Lung microvascular endothelial cell (primary cell): ENCODE measurements at places on chromosomes 1 and 21.

DNA sequence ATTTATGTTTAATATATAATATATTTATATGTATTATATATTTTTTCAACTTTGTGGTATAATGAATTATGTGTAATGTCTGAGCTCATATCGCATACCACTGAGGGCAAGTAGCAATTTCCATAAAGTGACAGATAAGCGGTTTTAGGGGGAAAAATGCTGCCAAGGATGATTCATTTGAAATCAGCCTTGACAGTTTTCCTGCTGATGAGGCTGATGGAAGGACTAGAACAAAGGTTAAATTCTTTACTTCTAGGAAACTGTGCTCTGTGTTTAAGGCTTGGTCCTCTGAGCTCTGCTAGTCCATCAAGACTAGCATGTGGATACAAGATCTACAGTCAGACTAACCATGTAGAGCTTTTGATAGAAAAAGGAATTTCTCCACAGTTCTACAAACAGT, 19.3 kb upstream of the DDAH1 start:
- peak; percentile 59 for DNase-seq

GRCh38 chr21:33078907-33079582, 9.1 kb downstream of the OLIG1 start:
- no peak for DNase-seq

- peak; percentile 86 for DNase-seq
Observed at GRCh38 chr1:204130981-204131892, 20.6 kb downstream of the ETNK2 start.

DNA sequence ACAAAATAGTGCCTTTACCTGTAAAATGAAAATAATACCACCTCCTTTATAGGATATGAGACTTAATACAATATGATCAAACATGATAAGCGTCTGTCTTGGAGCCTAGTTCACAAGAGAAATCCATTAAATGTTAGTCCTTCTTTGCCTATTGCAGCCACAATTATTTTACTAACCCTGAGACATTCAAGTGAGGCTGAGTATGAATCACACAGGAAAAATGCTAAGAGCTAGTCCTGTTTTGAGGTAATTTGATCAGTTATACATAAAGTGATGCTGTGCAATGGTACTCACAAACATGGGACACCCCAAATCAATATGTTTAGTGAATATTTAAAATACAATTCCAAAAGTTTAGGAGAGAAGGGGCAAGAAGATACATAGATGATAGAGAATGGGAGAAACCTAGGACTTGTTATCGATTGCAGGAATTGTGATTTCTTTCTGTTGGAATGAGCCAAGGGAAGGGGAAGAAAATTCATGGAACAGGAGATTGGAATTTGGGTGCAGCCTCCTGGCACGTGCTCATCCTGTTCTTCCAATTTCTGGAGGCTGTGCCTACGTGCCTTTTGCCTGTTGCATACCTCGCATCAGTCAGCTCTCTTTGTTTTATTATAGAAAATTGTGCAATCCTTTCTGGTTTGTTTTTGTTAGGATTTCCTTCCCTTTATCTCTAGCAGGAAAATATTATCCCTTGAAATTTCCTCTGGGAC, 39.9 kb upstream of the BACH1 start:
- peak; percentile 67 for DNase-seq

- DNase-seq = no peak
Observed at GRCh38 chr1:237809099-237809498, 81.6 kb downstream of the ZP4 start.

DNA sequence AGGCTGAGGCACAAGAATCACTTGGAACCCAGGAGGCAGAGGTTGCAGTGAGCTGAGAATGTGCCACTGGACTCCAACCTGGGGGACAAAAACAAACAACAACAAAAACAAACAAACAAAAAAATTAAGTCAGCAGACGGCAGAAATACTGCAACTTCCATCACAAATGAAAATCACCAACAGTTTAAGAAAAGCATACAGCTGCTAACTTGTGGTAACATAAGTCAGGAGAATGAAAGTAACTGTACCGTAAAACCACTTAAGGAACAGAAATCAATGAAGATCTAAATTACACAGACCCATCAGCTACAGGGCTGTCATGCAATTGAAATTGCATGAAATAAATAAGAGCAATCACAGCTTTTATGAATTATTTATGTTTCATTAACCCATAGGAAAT, 25.0 kb downstream of the MCOLN2 start:
- DNase-seq = no peak

DNA sequence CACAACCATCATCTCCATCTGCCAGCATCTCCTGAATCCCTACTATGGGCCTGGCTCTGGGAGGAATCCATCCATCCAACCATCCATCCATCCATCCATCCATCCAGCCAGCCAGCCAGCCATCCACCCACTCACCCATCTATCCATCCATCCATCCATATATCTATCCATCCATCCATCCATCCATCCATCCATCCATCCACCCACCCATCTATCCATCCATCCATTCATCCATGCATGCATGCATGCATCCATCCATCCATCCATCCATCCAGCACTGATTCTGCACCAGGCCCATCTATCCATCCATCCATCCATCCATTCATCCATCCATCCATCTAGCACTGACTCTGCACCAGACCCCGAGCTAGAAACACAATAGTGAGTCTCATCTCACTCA, 141.3 kb upstream of the WNT4 start:
- DNase-seq = no peak

GRCh38 chr1:219788091-219788490, 140.3 kb downstream of the SLC30A10 start:
- DNase-seq = no peak

GRCh38 chr1:246166841-246167240, 340.2 kb downstream of the SMYD3 start:
- DNase-seq = no peak

DNA sequence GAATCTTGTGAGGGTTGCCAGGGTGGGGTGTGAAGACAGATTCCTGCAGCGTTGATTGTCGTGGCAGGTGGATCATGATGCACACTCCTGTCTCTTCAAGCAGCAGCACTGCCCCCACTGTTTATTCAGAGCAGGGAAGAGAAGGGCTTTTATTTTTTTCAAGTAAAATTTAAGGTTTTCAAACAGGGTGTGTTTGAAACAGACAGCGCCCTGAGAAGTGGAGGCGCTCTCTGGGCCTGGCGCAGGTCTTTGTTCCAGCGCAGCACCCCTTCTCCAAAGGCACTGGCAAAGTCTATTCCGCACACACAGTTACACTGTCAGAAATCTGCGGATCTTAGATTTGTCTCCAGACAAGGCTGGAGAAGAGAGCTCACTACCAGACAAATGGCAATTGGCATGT, 7.0 kb downstream of the C1orf53 start:
- no peak for DNase-seq

GRCh38 chr21:32131960-32132359, 146.9 kb downstream of the MIS18A start:
- peak; percentile 24 for DNase-seq

- DNase-seq = peak; percentile 47
Observed at GRCh38 chr1:43348809-43349593, 9.8 kb upstream of the CDC20 start.

DNA sequence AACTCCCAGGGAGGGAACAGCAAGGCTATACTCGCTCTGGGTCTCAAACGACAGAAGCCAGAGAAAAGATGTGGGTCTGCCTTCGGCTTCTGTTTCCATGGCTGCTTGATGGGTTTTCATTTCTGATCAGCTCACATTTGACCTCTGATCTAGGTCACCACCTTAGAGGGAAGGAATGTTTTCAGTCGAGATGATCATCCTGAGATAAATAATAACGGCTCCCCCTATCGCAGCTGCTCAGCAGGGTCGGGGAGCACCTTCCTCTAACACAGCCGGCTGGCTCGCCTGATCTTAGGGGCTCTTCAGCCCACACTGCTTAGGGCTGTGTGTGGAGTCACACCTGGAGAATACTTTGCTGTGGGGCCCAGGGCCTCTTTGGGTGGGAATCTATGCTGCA, 53.1 kb upstream of the ZNF648 start:
- no peak for DNase-seq

DNA sequence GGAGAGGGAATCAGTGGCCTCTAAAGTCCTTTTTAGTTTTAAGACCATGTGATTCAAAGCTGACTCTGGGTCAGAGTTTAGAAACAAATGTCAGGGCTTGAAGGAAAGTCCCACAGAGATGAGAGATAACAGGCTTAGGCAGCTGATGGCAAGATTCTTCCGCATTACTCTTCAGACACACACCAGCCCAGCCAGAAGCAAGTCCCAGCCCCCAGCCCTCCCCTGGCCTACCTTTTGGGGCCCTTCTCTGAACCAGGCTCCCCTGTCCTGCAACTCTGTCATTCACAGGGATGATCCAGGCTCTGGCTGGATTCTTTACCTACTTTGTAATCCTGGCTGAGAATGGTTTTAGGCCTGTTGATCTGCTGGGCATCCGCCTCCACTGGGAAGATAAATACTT, 13.1 kb upstream of the CASQ1 start:
- DNase-seq = no peak

GRCh38 chr1:64093941-64094340, 109.5 kb upstream of the UBE2U start:
- no peak for DNase-seq

DNA sequence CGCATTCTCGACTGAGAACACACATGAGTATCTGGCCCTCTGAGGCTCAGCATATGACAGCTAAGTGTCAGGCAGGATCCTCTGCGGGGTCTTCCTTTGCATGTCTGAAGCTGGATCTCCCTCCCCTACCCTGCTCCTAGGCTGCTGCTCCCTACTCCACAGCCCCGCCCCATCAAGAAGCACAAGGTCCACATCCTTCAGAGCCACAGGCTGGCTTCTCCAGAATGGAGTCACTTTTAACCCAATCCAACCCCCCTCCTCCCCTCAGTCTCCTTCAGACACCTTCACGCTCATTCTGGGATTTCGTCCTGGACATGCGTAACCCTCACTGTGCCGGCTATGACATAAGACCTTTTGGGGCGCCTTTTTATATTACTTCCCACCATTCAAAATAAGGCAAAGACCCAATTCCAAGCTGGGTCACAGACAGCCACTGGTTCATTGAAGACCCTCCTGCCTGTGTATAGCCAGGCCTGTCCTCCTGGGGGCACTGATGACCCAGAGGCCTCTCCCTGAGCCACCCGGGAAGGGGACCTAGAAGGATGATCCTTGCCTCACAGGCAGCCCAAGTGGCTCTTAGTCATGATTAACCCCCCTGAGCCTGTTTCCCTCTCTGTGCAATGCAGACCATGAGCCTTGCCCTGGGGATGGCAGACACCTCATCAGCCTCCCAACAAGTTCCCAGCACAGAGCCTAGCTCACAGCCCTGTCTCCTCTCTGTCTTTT, 4.7 kb downstream of the ADGRB2 start:
- no peak for DNase-seq

GRCh38 chr21:35924714-35925301, 135.5 kb downstream of the SETD4 start:
- DNase-seq = peak; percentile 51

GRCh38 chr1:201021630-201022492, 1.7 kb downstream of the KIF21B start:
- DNase-seq = no peak

DNA sequence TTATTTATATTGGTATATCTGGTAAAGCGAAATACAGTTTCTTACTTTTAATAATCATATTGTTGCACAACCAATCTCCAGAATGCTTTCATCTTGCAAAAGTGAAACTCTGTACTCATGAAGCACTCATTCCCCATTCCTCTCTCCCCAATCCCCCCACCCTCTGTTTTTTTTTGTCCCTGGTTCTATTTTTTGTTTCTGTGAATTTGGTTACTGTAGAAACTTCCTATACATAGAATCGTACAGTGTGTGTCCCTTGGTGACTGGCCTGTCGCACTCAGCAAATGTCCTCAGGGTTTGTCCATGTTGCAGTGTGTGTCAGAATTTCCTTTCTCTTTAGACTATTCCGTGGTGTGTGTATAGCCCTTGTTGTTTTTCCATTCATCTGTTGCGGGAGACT, 7.9 kb upstream of the NLRP3 start:
- DNase-seq = no peak

GRCh38 chr1:116334868-116335635, 38.0 kb upstream of the ATP1A1 start:
- peak; percentile 75 for DNase-seq

DNA sequence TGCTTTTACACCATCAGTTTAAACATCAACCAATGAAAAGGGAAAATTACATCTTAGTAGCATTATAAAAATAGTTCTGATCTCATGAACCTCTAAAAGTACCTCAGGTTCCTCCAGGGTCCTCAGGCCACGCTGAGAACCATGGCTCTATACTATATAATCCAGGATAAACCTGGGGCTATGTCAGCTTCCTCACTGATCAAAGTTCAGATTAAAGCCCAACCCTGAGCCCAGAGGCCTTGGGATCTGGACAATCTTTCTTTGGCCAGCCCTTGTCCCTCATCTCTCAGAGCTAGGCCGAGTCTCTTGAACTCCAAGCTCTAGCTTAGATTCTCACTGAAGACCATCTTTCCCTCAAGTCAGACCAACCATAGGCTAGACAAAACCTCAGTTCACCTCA, 168.3 kb downstream of the PLPP3 start:
- DNase-seq = no peak
